ENCODE measurements at places on chromosomes 2 and 18.

DNA sequence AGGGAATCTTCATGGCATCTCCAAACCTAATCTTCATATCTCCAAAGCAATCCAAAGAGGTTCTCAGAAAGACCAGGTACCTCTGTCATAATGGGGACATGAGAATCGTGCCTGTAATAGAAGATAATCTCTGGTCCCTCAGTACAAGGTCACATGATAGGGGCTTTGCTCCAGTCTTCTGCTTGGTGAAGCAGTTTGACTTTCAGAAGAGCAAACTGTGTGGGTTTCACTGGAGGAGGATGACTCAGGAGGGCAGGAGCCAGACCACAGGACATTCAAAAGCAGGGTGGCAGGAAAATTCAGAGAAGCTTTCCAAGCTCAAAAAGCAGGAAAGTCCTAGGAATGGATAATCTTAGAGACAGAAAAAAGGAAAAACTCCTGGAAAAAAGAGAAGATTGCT, 10.6 kb upstream of the PAX3 start:
- no peak for DNase-seq

DNA sequence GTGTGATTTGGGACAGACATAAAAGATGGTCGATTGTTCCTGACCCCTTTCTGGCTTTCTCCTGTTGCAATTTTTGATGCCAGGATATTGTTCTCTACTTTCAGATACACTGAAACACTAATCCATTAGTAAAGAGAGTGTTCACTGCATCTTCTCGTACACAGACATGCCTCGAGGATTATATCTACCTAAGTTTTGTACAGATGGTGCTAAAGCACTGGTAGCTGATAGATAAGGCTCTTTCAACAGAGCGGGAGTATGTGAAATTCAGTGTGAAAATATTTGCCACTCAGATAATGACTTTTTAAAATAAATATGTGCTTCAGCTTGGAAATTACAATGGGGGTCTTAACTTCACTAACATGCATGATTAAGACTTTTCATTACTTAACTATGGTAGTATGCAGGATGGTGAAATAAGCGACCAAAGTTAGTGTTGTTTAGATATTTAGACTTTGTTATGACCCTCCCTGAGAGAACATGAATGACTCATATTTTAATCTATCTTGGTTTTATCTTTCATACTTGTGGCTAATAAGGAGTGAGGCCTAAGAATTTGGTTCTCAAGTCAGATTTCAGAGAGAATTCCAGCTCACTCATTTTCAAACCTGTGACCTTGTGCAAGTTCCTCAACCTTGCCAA, 474.9 kb downstream of the NRXN1 start:
- no peak for DNase-seq

- DNase-seq: no peak
Measured at GRCh38 chr2:120246546-120247300, 5.9 kb upstream of the RALB start.

- DNase-seq: no peak
Measured at GRCh38 chr2:73717251-73717606, 19.9 kb downstream of the TPRKB start.

All from ovary (tissue), 10 donors.